ENCODE measurements at places on chromosomes 5 and 9.

GRCh38 chr5:17361331-17361730 is 136.7 kb upstream of the TAF11L2 start:
- DNase-seq = no peak

- no peak for DNase-seq
Measured at GRCh38 chr5:42361315-42361688, 61.9 kb upstream of the GHR start.

DNA sequence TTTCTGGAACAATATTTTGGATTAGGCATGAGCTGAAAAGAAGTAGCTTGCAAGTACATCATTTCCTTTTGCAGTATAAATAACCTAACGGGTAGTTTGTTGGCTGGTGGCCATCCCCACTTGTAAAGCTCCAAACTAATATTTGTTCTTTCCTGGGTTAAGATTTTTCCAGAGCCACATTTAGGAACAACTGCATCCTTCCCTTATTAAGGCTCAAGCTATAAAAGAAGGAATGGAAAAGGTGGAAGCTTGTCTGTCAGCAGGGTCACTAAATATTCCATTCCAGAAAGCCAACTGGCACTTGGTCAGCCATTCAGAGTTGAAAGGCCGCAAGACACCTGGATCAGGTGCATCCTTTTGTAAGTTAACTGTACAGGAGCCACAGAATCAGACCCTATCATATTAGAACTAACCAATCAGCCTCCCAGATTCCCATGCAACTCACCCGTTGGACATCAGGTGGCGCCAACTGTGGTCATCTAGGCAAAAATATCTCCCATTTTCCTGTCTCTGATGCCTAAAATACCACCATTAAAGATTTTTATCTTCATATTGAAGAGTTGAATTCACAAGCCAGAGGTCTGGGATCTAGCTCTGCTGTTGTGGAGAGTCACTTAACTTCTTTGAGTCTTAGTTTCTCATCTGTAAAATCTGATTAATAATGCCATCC is 82.9 kb downstream of the PTCD2 start:
- no peak for DNase-seq

- DNase-seq = no peak
Measured at GRCh38 chr5:5378531-5378930, 43.9 kb upstream of the ICE1 start.

DNA sequence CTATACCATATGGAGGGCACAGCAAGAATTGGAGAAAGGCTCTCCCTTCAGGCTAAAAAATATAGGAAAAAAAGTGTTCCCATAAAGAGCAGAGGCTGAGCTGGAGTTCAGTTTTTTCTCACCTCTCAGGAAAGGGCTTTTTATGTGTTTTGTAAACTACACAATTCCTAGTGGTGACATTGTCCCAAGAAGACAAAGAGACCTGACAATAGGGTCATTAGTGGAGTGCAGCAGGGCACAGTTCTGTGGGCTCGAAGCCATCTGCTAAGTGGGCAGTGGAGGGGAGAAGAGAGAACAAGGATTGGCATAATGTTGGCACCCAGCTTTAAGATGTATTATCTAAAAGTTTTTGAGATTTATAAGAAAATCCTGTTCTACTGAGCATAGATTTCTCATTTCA is 162.5 kb downstream of the HCN1 start:
- DNase-seq = no peak

DNA sequence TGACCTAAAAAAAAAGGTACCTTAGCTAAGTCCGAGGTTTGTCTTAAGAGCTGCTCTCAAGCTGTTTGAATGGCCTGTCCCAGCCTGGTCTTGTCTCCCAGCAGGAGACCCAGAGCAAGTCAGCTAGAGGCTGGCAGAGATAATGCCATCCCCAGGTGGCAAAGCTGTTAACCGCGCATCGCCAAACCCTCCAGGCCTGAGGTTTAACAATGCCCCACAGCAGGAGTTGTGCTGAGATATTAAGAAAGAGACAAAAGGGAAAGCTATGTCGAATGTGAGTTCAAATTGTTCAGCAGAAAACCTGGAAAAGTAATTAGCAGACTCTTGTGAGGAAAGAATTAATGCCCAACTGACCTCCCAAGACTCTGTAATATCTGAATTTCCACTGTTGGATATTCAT is 187.1 kb downstream of the FSTL4 start:
- DNase-seq = no peak

DNA sequence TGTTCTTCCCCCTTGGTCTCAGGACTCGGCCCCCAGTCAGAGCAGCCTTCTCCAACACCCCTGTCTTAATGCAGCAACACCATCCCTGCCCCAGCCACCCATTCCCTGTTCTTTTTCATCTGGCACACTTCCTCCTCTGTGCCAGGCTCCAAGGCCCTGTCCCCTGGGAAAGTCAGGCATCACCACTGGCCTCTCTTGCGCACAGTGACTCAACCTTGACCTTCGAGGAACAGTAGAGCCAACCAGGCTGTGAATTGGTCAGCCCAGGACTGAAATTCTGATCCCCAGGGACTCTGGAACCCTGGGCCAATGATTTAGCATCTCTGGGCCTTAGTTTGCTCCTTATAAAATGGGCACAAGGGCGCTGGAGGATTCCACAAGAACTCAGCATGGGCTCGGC is 10.5 kb upstream of the RALGDS start:
- no peak for DNase-seq

GRCh38 chr9:73402081-73403028 is 250.7 kb downstream of the ANXA1 start:
- no peak for DNase-seq

DNA sequence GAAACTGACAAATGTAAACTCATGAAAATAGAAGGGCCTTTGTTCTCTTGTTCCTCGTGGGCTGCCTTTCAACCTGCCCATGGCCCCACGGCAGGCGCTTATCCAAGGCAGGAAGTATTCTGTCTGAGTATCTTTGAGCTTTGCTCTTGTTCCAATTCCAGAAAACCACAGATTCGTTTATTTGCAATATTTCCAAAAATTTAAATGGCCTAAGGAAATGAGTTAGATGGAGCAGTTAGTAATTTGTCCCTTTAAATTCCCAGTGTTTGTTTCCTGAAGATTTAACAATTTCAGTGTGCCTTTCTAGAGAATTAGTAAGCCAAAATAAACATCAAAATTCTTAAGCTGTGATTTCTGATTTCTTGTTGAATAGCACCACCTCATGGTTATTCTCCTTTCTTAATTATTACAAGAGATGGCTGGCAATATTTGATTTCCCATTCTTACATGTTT is 299.4 kb upstream of the RASA1 start:
- DNase-seq = peak; percentile 36

- no peak for DNase-seq
Measured at GRCh38 chr5:112412346-112412745, 6.7 kb downstream of the EPB41L4A start.

DNA sequence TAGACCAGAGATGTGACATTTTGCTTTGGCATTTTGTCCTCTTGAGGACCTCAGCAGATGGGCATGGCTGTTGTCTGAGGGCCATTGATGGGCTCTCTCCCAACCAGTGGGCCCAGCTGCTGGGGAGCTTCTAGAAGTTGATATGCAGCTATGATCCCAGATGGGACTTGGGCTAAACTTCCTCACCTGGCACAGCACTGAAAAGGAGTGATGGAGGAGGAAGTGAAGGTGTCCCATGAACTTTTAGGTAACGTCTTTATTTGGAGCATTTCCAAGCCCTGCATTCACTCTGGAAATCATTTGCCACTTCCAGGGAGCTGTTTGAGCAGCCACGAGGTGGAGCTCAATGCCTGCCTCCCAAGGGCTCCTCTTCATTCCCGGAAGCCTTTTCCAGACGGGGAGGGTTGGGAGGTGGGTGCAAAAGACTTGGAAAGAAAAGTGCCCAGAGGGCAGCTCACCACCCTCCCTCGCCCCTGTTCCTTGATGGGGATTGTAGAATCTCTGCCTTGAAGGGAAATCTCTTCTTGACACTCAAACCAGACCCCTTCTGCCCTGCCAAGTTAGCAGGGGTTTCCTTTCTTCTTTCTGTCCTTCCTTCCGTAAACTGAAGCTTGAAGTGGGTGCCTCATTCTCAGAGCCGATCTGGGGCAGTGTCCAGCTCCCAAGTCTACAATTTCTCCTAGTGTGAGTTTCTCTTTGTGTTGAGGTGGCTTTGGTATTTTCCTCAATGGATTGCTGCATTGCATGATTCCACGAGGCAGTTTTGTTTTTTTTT is 18.1 kb upstream of the NEUROG1 start:
- DNase-seq = peak; percentile 7

DNA sequence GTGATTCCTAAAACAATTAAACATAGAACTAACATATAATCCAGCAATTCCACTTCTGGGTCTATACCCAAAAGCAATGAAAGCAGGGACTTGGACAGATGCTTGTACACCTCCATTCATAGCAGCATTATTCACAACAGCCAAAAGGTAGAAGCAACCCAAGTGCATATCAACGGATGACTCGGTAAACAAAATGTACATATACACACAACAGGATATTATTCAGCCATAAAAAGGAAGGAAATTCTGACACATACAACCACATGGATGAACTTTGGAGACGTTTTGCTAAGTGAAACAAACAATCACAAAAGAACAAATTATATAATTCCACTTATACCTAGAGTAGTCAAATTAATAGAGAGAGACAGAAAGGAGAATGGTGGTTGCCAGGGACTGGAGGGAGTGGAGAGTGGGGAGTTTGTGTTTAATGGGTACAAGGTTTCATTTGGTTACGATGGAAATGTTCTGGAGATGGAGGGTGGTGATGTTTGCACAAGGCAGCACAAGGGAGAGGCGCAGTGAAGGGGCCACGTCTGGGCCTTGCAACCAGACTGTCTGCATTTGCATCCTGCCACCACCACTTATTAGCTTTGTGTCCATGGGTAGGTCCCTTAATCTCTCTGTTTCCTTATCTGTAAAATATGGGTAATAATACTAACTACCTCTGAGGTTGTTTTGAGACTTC is 36.3 kb upstream of the RLN1 start:
- DNase-seq = no peak

DNA sequence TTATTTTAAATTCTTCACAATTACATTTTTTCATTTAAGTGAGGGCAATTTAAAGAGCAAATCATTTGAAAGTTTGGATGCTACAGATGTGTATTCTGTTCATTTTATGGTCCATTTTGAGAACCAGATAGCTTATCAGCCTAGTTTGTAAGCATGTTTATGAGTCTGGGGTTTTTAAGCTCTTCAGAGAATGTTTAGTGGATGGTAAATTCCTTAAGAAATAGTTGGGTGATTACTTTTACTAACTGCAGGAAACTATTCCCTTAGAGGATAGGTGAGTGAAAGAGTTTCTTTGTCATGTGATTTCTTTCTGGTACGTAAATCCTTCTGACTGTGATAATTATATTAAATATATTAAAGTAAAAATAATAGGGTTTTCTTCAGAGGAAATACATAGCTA is 17.6 kb downstream of the RASGRF2 start:
- DNase-seq = no peak

DNA sequence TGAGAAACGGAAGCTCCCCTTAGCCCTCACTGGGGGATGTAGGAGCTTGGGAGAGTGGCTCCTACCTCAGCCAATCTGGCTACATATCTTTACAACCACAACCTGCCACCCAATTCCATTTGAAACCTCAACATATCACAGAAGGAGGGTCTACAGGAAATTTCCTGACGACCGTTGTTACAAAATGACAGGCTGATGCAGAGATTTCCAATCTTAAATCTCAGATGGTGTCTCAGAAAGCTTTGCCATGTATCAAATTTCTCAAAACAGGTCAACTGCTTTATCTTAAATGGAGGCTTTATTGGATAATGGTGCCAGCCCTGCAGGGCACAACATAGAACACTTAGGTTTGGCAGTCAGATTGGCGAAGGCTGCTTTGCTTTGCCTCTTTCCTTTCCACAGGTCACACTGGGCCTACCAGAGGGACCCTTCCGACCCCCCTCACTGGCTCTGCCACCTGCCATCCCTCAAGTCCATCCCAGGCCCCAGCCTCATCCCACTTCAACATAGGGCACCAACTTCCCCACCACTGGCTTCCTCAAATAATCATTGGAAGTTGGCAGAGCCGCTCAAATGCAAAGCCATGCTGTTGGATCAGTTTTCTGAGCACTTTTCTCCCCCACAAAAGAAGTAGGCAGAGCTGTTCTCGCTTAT is 11.1 kb upstream of the SPATA31E1 start:
- DNase-seq = no peak

DNA sequence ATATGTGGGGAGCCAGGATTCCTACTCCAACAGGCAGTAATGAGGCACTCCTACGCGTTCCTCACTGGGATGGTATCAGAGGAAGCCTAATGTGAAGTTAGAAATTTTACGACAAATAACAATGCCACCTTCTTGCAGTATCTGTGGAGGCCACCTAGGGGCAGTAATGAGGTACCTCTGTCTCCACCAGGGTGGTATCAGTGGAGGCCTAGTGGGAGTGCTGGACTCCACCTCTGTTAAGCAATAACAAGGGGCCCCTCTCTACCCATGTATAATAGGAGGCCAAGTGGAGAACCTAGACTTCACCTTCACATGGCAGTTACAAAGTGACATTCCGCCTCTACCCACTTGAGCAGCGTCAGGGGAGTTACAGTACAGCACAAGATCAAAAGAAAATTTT is 147.9 kb downstream of the PLPPR1 start:
- DNase-seq = no peak

Measured in NCI-H1694 (cell line).